H4 (cell line): ENCODE measurements at places on chromosomes 1 and 21.

DNA sequence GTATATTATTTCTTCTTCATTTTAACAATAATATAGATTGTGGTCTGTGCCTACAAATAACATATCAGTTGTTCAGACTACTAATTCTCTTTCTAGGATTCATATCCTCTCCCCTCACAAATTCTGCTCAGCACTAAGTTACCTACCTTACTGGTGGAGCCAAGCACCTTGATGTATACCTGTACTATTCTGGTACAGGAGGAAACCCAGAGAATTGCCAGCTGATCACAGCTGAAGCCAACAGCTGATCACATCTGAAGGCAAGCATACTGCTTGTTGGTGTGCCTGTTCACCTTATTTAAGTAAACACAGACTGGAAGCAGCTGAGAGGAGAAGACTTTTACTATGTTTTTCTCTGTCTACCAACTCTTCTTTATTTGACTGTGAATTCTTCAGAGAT lies 101.8 kb downstream of the PBX1 start:
- no peak for DNase-seq

DNA sequence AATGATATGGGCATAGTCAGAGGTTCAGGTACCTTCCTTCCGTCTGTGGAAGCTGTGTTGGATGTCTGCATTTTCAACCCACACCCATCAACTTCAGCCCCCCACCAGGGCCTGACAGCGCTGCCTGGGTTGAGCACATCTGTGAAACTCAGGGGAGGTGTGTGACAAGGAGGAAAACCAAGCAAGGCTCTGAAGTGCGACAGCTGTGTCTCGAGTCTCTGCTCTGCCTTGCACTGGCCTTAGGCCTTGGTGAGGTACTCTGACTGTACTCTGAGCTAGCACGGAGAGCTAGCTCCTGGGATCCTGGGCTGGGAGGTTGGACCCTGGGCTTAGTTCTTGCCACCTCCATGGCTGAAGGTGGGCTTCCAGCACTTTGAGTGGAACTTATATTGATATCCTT lies 9.1 kb downstream of the VANGL2 start:
- DNase-seq = no peak

- peak; percentile 39 for DNase-seq
Measured at GRCh38 chr1:236507022-236507700, 16.6 kb upstream of the LGALS8 start.

DNA sequence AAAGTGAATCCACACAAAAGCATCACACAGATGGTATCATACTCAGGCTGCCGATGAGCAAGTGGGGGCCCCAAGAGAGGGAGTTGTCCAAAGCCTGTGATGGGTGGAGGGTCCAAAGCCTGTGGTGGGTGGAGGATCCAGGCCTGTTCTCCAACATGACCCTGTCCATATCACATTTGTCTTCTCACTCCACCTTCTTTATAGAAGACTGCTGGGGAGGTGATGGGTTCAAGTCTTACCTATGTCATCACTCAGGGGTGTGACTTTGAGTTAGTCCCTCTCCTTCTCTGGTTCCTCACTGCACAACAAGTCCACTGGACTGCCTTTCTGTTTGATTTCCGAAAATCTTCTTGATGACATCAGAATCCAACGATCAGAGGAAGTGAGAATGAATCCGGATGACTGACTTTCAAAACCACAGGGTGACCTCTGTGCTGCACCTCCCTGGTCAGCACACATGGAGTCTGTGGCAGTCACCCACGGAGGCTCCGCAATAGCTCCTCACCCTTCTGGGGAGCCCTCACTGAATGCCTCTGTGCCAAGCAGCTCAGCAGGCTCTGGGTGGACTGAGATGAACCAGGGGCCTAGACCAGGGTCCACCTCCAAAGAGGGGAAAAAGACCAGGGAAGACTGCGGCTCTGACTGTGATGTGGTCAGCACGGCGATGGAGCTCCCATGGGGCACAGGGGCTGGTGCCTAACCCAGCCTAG lies 166.8 kb downstream of the HIVEP3 start:
- no peak for DNase-seq

DNA sequence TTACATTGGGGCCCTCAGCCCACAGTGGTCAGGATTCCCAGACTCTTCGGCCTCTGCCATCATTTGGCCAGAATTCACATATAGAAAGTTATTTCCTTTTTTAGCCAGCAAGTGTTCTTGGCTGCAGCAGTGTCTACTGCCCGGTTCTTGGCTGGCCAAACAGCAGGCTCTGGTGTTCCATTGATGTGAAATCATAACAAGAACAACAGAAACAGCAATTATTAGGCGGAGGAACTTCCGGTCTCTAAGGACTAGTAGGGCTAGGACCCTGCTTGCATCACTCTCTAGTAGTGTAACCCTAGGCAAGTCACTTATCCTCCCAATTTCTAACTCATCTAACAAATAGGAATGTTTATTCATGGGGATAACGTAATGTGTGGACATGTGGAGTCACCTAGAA lies 8.7 kb upstream of the GJA5 start:
- no peak for DNase-seq

DNA sequence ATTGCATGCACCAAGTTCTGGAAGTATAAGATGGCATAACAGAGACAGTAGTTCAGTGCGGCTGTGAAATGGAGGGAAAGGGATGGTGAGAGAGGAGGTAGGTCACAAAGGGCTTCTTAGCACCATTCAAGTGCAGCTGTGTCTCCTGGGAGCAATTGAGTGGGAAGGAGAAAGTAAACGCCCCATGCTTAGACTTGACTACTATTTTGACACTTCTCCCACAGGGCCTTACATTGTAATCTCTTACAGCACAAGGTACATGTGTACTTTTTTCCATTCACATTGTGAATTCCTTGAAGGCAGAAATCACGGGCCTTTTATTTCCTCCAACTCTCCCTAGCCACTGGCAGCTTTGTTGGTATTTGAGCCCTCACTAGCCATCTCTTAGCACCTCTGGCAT lies 239.6 kb upstream of the FOXD3 start:
- no peak for DNase-seq
